ENCODE measurements at places on chromosomes 16 and 17.

DNA sequence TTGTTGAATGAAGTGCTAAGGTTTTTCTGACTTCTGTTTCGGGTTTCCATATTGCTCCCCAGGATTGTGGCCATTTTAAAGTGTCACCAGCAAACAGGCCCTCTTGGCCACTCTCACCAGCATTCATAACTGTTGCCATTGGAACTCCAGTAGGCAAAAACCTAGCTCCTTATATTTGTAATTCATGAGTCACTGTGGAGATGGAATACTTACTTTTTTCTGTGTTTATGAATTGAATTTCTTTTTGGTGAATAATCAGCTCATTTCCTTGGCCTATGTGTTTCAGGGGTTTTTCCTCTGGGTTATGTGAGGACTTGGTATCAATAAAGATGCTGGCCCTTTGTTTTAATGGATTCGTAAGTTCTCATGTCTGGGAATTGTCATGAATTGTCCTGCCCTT lies 255.1 kb downstream of the SNX29 start:
- DNase-seq: no peak

GRCh38 chr16:87042551-87043230 lies 274.5 kb downstream of the C16orf95 start:
- DNase-seq: no peak

GRCh38 chr17:55444471-55445441 lies 23.1 kb upstream of the MMD start:
- DNase-seq: no peak

DNA sequence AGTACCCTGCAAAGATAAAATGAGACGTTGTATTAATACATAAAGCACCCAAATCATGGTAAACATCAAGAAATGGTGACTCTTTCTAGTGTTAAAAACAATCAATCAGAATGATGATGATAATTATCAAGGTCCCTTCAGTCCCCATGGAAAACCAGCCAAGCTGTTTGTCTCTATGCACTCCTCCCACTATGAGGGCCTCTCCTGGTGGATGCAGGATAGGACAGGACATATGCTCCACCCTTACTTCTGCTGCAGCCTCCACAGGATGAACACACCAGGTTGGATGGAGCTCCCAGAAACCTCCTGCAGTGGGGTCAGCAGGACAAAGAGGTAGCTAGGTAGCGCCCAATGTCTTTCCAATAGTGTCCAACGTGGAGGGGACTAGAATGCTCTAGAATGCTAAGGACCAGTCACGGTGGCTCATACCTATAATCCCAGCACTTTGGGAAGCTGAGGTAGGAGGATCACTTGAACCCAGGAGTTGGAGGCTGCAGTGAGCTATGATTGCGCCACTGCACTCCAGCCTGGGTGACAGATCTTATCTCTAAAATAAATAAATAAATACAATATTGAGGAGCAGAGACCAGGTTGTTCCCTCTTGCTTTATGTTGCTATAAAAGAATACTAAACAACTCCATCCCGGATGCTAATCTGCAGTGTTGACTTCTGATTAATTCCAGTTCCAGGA lies 9.9 kb upstream of the KDM8 start:
- DNase-seq: no peak

DNA sequence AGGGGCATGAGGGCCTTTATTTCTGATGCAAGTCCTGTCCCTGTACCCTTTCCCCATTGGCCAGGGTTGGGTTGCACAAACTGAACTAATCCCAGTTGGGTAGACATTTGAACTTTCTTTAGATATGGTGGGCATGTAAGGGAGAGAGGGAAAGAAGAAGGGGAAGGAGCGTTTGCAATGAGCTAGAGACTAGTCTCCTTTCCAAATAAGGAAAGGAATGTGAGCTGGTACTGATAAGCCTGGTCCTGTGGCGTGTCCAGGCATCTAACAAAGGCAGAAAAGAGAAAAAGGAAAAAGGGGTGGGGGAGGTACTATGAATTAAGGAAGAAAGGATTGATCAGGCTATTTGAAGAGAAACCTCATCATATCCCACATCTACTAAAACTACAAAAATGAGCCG lies 20.3 kb downstream of the CHMP6 start:
- no peak for DNase-seq
